ENCODE measurements at places on chromosomes 5 and 9.

- DNase-seq: peak; percentile 16
Observed at GRCh38 chr9:34125681-34126206, 754 bp downstream of the DCAF12 start.

DNA sequence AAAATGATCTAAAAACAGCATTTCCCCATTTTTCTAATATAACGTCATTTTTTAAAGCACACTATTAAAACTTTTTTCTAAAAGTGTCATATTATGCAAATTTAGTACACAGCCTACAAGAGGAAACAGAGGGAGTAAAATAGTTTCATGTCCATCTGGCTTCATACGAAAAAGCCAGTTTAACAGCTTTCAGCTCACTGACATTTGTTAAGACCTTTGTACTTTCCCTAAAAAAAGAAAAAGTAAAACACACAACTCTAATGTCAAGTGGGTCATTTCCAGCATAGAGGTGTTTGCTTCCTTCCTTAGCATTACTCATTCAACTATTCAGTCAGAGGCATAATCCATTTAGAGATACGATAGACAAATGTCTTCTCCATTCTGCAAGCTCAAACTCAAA, 49.4 kb downstream of the ABHD17B start:
- DNase-seq: no peak

- DNase-seq: peak; percentile 25
Observed at GRCh38 chr9:130713286-130713960, 19.8 kb downstream of the EXOSC2 start.

GRCh38 chr5:65478336-65478735, 3.4 kb downstream of the ADAMTS6 start:
- no peak for DNase-seq

- no peak for DNase-seq
Observed at GRCh38 chr9:93634311-93635185, 58.2 kb downstream of the PHF2 start.

GRCh38 chr5:180339583-180340183, 13.5 kb downstream of the GFPT2 start:
- no peak for DNase-seq

- DNase-seq: no peak
Observed at GRCh38 chr5:61020415-61020814, 75.4 kb downstream of the NDUFAF2 start.

DNA sequence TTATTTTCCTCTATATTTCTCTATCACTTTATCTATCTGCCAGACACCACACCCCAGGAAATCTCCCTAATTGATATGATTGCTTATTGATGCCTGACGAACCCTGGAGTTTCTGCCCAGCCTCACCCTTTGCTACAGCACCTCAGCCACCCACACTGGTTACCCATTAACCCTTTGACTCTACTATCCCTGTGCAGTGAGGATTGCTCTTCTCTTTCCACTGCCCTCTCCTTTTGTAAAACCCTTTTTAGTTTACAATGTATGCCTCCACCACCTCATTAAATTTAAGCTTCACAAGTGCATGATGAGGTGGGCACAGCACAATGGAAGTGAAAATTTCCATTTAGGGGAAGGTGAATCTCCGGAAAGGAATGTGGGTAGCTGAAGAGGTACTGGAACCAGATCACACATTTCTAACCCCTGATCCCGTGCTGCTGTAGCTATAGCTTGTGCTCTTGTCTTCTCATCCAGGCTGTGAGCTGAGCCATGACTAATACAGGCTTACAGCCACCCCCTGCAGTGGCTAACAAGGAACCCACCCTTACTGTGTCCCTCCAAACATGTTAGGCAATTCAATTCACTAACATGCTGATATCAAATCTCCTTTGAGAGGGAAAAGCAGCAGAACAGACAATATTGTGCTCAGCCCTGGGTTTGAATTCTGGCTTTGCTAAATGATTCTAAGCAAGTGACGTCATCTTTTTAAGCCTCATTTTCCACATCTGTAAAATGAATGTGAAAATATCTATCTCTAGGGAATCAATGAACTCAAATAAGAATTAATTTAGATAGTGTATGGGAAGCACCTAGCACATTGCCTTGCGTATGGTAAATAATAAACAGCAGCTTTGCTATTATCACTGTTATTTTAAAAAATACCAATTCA, 186.9 kb upstream of the TRIM32 start:
- peak; percentile 96 for DNase-seq

- DNase-seq: no peak
Observed at GRCh38 chr5:124456249-124456648, 290.2 kb downstream of the ZNF608 start.

DNA sequence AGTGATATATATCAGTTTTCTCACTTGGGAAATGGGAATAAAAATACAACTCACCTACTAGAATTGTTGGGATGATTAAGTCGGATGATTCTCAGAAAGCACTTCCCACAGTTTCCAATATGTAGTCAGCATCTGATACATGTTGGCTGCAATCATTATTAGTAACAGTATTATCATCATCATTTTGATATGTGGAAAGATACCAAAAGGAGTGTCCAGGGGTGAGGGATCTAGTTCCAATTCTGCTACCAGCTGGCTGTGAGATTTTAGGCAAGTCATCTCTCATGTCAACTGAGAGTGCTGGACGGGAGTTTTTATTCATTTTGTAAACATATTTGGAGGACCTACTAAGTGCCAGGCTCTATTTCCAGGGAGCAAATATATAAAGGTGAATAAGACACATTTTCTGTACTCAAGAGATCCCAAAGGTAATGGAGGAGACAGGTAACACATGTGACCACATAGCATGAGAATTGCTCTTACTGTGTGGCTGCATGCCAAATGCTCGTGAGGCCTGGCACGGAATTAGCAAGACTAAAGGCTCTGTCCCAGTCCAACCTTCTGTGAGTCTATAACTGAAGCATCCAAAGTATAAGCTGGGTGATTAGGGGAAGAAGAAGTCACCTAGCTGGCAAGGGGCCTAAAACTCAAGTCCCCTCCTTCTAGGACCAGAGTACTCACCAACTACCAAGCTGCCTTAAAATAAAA, 83.0 kb downstream of the GRIA1 start:
- DNase-seq: no peak

DNA sequence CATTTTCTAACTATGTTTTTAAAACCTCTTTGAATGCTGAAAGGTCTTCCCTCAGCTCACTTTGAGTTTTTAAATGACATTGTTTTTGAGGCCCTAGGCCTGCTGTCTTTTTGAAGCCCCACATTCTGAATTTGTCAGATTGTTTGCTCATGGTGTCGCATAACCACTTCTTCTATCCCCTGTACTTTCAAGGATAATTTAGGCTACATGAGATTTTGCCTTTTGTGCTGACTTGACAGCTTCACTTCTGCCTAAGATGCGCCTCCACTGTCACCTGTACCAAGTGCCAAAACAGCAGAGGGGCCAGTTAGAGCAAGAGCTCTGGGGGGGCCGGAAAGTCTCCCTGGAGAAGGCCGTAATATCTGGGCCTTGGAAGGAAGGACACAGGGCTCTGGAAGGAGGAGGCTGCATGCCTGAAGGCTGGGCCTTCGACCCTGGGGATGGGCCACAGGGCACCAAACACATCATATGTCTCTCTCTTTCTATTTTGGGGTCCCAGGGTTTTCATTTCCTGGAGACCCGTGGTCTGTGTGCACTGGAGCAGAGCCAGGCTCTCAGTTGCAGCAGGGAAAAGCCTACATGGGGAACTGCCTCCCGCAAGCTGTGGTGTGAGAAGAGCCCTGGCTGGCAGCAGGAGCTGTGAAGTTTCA, 49.1 kb downstream of the NDST1 start:
- DNase-seq: no peak
